ENCODE measurements at places on chromosomes 1 and 21. TPM values are rescaled to one million over a fixed set of nuclear protein-coding genes. Genes with fewer than 3 reads are reported as not detected.

DNA sequence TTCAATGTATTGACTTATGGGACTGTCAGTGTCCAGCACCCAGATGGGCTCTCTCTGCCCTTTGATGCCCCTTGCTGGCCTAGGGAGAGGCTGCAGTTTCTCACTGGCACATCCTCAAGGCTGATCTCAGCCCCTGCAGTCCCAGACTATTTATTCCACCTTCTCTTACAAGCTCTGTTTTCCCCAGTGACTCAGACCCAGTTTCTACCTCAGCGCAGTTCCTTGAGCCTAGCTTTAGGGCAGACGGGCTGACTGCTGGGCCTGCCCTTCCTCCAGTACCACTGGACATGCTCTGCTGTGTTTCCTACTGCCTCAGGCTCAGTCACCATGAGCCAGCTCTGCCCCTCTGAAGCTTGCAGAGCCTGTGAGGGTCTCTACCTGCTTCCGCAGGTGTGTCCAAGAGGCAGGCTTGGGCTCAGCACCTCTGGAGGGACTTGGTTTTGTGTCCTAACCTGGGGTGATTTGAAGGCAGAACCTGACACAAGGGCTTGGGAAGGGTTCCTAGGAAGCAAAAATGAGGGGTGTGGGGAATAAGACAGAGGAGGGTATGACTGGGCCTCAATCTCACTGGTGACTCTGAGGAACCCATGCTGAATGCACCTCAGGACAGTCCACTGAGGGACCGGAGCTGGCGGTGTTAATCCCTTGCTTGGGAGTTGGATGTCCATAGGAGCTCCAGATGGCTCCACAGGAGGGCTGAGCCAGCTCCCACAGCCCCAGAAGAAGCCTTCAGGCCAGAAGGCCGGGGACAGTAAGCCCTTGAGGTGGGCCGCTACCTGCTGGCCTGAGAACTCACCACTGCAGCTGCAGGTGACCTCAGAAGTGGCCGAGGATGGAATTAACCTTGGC is 689.9 kb downstream of the MATN1 start:
- no peak overlapping the region for H3K27ac ChIP-seq
- no peak for DNase-seq
- H3K4me1 ChIP-seq: no peaks in the 10 kb centered on the region
- no peaks in the 10 kb centered on the region for H3K27me3 ChIP-seq
- H3K4me3 ChIP-seq: no peak overlapping the region

Gene KRTAP19-3
- not detected for total RNA-seq

DNA sequence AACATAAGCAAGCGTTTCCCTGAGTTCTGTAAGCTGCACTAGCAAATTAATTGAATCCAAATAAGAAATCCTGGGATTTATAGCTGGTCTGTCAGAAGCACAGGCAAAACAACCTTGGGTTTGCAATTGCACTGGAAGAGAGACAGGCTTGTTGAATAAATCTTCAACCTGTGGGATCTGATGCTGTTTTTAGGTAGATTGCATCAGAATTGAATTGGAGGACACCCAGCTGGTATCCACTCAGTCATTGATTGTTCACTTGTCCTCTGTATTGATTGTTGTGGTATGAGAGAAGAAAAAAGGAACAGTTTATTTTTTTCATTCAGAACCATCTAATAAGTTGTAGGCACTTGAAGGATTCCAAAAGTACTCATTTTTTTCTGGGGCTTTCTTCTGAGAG is 497.4 kb downstream of the SIPA1L2 start:
- H3K27ac ChIP-seq: no peak overlapping the region
- no peak for DNase-seq
- no peaks in the 10 kb centered on the region for H3K27me3 ChIP-seq
- H3K36me3 ChIP-seq: no peaks in the 10 kb centered on the region
- H3K4me3 ChIP-seq: no peak overlapping the region

GRCh38 chr1:199041173-199041914 is 402.5 kb downstream of the PTPRC start:
- DNase-seq: no peak
- no peak overlapping the region for H3K4me3 ChIP-seq
- H3K27ac ChIP-seq: no peak overlapping the region

- no peak overlapping the region for H3K27ac ChIP-seq
- no peak for DNase-seq
- H3K36me3 ChIP-seq: peaks cover 68% of the 10 kb centered on the region
- peaks cover 14% of the 10 kb centered on the region for H3K4me1 ChIP-seq
- H3K27me3 ChIP-seq: no peaks in the 10 kb centered on the region
These were observed 5.5 kb downstream of the AP4B1 start for GRCh38 chr1:113899111-113899510.

GRCh38 chr1:246705368-246705767 is 18.8 kb upstream of the SCCPDH start:
- peaks cover 2% of the 10 kb centered on the region for H3K27me3 ChIP-seq
- no peak overlapping the region for H3K27ac ChIP-seq
- H3K36me3 ChIP-seq: no peaks in the 10 kb centered on the region

Gene TTC34
- 0.32 TPM for total RNA-seq

- H3K36me3 ChIP-seq: no peaks in the 10 kb centered on the region
- no peak for DNase-seq
- H3K4me1 ChIP-seq: peaks cover 5% of the 10 kb centered on the region
- H3K27me3 ChIP-seq: no peaks in the 10 kb centered on the region
- H3K27ac ChIP-seq: no peak overlapping the region
These were observed 158.3 kb downstream of the COL24A1 start for GRCh38 chr1:85998105-85998855.

DNA sequence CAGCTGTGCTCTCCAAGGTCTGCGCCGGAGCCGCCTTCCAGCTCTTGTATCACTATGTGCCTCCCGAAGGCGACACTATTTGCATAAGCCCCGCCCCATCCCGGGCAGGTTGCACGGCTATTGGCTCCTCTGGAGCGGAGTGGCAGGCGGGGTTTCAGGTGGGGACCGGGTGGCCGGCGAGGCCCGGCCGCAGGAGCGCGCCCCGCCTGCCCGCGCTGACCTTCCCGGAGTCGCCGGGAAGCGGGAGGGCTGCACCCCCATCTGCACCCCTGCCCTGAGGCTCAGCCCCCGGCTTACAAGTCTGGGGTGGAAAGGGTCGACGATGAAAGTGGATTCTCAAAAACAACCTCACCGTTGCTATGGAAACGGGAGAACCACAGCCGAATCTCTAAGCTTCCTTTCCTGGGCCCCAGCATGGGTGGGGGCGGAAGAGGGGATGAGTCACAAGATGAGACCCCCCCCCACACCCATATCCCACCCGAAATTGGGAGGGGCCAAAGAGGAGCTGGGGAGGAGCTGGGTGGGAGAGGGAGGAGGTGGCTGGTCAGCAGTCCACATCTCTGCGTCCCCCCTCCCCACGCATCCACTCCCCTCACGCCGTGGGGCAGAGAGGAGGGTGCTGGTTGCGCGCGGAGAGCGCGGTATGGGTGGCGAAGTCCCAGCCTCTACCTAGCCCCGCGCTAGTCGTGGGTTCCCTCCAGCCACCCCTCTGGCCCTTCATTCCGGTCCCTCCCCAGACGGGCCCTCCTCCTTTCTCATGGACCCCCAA is at the start of gene HPCAL4:
Gene HPCAL4 (minus strand): TSS at position 51 of the 769 bp plus-strand sequence. CDS start 6,830 bp downstream, outside the sequence.
- no peaks in the 10 kb centered on the region for H3K27me3 ChIP-seq
- peak; percentile 88 for DNase-seq
- no peaks in the 10 kb centered on the region for H3K36me3 ChIP-seq
- H3K27ac ChIP-seq: no peak within 1 kb of the TSS

Gene HCRTR1
- not detected for total RNA-seq

- H3K27ac ChIP-seq: no peak overlapping the region
- no peak overlapping the region for H3K4me3 ChIP-seq
- no peak for DNase-seq
- H3K4me1 ChIP-seq: peaks cover 3% of the 10 kb centered on the region
- H3K27me3 ChIP-seq: no peaks in the 10 kb centered on the region
These were observed 30.5 kb downstream of the ALG14 start for GRCh38 chr1:95042286-95042685.

DNA sequence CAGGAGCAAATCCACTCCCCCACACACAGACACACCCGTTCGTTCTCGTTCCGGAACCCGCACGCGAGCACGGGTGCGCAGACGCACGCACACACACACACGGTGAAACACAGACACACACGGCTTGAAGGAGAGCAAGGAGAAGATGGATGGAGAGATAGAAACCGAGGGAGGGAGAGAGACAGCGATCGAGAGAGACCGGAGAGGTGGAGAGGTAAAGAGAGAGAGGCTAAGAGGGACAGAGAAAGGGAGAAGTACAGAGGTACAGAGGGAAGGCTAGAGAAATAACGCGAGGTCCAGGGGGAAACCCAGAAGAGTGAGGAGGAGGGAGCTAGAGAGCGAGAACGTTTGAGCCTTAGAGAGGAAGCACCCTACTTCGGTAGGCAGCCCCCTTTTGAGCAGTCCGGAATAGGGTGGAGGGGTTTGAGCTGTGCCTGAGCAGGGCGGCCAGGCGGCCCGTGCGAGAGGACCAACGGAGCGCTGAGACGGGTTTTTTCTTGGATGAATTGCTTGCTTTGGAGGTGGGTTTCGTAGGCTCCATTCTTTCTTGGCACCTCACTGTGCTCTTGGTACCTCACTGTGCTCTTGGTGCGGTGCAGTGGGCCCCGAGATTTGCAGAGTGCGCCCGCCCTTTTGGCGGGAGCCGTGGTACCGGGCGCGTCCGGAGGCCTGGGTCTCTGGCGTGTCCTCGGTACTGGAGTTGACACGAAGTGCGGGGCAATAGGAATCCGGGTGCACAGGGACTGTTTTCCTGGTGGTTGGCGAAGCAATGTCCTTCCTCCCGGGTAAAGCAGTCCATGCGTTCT is 88.4 kb upstream of the RHOU start:
- no peak overlapping the region for H3K27ac ChIP-seq
- peak; percentile 73 for DNase-seq
- H3K36me3 ChIP-seq: no peaks in the 10 kb centered on the region
- peak overlapping the region; percentile 67 for H3K4me3 ChIP-seq

GRCh38 chr1:226871636-226872327 is 1.4 kb downstream of the PSEN2 start:
- H3K36me3 ChIP-seq: no peaks in the 10 kb centered on the region
- no peaks in the 10 kb centered on the region for H3K27me3 ChIP-seq
- H3K27ac ChIP-seq: no peak overlapping the region

- DNase-seq: no peak
- H3K27me3 ChIP-seq: no peaks in the 10 kb centered on the region
- H3K4me3 ChIP-seq: no peak overlapping the region
- no peaks in the 10 kb centered on the region for H3K4me1 ChIP-seq
- H3K36me3 ChIP-seq: no peaks in the 10 kb centered on the region
These were observed 522.6 kb downstream of the ADGRL2 start for GRCh38 chr1:82323144-82323841.

Gene PALMD
- not detected for total RNA-seq

Gene TNFAIP8L2
- 30.7 TPM for total RNA-seq

Gene PLXNA2
- total RNA-seq: not detected

DNA sequence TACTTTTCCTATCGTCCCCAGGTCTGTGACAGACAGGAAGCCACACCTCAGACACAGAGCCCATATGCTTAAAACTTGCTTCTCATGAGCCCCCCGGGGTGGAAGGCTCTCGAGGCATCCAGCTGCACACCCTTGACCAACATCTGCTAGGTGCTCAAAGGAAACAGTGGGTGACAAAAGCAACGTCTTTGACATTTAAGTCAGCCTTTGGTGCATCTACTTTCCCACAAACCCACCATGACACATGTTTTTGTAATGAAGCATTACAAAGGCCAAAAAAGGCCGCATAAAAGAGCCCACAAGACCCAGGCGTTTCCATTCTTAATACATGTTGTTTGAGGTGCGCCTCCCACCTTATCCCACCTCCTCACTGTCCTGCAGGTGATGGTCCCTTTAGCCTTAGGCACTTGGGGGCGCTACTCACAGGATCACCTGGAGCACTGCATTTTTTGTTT is 11.8 kb upstream of the FASLG start:
- no peaks in the 10 kb centered on the region for H3K36me3 ChIP-seq
- no peaks in the 10 kb centered on the region for H3K27me3 ChIP-seq
- H3K4me3 ChIP-seq: no peak overlapping the region
- DNase-seq: no peak
- no peak overlapping the region for H3K27ac ChIP-seq

DNA sequence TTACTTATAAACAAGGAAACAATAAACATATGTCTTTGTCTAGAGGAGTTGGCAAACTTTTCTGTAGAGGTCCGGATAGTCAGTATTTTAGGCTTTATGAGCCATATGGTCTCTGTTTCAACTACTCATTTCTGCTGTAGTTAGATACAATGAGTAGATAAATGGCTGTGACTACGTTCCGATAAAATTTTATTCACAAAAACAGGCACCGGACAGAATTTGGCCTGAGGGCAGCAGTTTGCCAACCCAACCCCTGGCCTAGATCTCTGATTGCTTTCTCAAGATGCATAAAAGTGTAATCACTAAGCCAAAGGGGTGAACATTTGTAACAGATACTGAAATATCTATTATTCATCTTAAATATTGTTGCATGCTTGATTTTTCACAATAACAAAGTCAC is 123.1 kb upstream of the ESRRG start:
- H3K27ac ChIP-seq: no peak overlapping the region
- H3K4me3 ChIP-seq: no peak overlapping the region
- DNase-seq: no peak
- H3K36me3 ChIP-seq: no peaks in the 10 kb centered on the region
- H3K27me3 ChIP-seq: no peaks in the 10 kb centered on the region
- H3K4me1 ChIP-seq: no peaks in the 10 kb centered on the region

- no peaks in the 10 kb centered on the region for H3K4me1 ChIP-seq
- H3K4me3 ChIP-seq: no peak overlapping the region
- no peaks in the 10 kb centered on the region for H3K36me3 ChIP-seq
- H3K27me3 ChIP-seq: no peaks in the 10 kb centered on the region
- DNase-seq: no peak
These were observed 89.2 kb downstream of the ACTL8 start for GRCh38 chr1:17844185-17844826.

- no peaks in the 10 kb centered on the region for H3K27me3 ChIP-seq
- H3K4me1 ChIP-seq: no peaks in the 10 kb centered on the region
- no peak overlapping the region for H3K4me3 ChIP-seq
- no peak overlapping the region for H3K27ac ChIP-seq
- DNase-seq: no peak
- H3K36me3 ChIP-seq: no peaks in the 10 kb centered on the region
These were observed 442 bp upstream of the CSMD2 start for GRCh38 chr1:34165422-34165921.

Gene RNF2
- 30.4 TPM for total RNA-seq

Gene IFNLR1
- total RNA-seq: 18.1 TPM

Gene TMEM167B
- 18.7 TPM for total RNA-seq

All from Karpas-422 (cell line).